ENCODE measurements at places on chromosomes 5 and 9.

GRCh38 chr9:4799033-4799430 lies 6.3 kb downstream of the RCL1 start:
- DNase-seq, result no peak

- no peak for DNase-seq
These were observed 87.5 kb downstream of the SECISBP2 start for GRCh38 chr9:89405826-89406225.

DNA sequence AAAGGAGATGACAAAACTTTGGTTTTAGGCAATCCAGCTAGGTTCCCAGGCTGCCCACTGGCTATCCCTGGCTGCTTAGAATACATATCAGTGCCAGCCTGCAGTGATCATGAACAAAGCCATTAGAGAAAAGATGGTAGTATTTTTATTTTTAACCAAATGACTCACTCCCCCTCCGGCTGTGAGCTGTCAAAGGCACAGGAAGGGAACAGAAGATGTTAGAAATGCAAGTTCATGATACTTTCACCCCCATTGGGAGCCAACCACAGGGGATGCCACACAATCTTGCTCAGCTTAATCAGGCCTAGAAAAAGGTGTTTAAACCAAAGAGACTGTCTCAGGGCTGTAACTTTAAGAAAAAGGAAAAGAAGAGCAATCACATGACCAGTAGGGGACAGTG lies 70.3 kb upstream of the ASTN2 start:
- no peak for DNase-seq

GRCh38 chr5:103539376-103540330 lies 22.9 kb downstream of the NUDT12 start:
- DNase-seq, result no peak
